ENCODE measurements at places on chromosomes 5 and 9.

- DNase-seq = no peak
These were observed 111.5 kb upstream of the IL7R start for GRCh38 chr5:35745193-35745592.

DNA sequence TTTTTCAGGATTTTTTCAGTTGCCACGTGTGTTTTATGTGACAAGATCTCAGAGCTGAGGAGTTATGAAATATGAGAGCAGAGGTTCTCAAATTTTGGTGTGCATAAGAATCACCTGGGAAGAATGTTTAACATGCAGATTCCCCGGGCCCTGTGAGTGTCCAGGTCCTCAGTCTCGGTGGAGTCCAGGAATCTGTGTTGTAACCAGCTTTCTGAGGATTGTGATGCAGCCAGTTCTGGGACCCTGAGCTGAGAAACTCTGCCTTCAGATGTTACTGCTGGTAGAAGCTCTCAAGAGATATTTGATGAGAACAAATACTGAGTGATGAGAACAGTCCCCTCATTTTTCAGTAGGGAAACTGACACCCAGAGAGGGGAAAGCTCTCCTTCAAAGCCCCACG lies 102.8 kb upstream of the SAP30L start:
- no peak for DNase-seq

GRCh38 chr5:59790376-59790775 lies 103.2 kb downstream of the PDE4D start:
- DNase-seq = no peak

GRCh38 chr5:134536876-134537275 lies 11.4 kb downstream of the JADE2 start:
- no peak for DNase-seq

DNA sequence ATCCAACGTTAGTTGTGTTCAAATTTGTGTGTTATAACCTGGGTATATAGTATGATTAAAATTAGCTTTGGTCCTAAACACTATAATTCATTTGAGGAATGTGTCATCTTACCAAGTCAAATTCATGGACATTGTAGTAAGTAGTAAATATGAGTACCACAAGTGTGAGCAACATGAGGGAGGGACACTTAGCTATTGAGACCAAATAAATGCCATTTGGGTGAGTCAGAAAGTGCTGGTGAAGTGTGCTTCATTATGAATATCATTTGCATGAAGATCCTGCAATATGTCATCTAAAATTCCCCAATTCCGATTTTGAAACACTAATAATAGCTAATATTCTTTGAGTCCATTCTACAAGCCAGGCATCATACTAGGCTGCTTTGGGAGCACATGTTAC lies 336.7 kb upstream of the KIF2A start:
- no peak for DNase-seq

- DNase-seq = no peak
These were observed 87.1 kb downstream of the EHMT1 start for GRCh38 chr9:137705906-137706305.

DNA sequence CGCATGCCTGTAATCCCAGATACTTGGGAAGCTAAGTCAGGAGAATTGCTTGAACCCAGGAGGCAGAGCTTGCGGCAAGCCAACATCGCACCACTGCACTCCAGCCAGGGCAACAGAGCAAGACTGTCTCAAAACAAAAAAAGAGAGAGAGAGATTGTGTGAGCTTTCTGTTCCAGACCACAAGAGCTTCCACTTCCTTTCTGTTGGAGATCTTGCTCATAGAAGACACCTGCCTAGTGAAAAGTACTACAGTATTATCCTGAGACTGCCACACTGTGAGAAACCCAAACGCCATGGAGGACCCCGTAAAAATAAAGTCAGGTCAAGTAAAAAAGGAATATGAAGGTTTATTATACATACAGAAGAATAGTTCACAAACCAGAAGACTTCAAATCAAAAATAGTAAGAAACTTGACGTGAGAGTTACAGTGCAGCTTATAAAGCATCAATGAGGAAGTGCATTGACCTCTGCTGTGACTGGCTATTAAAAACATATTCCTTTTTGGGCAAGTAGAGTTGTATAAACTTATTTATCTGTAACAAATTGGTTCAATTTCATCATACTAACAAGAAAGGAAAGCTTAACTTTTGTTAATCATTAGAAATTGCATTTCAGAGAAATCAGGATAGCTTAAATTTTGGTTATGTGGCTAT lies 4.3 kb upstream of the EMB start:
- no peak for DNase-seq

DNA sequence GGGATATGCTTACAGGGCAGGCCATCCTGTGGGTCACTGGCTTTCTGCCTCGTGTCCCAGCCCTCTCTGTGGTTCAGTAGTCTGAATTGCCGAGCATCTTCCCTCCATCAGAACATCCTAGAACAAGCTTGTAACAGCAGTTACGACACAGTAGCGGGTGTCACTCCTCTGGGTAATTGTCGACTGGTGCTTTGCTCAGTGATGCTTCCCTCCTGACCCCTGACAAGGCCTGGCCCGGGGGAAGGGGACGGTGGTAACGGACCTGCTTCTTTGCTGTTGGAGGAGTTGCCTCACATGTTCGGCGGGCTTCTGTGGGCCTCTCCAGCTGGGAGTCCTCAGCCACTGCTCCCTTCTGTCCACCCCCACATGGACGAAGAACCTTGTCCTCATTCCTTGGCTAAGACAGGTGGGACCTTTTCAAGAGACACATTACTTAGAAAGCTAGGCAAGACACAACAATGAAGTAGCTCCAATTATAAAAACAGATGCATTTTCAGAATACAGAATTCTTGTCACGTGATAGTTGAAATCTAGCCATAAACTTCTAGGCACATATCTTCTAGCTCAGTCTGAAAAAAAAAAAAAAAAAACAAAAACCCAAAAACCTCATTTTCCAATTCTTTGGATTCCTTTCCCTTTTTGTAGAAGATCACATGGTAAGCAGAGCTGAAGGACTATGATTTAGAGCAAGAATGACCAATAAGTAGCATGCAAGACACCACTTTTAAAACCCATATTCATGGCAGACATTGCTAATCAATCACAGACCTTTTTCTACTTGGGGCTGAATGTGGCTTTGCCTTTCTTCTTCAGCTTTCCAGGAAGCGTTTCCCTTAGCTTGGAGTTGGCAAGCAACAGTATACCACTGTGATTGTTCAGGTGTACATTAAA lies 25.0 kb downstream of the HMCN2 start:
- no peak for DNase-seq

DNA sequence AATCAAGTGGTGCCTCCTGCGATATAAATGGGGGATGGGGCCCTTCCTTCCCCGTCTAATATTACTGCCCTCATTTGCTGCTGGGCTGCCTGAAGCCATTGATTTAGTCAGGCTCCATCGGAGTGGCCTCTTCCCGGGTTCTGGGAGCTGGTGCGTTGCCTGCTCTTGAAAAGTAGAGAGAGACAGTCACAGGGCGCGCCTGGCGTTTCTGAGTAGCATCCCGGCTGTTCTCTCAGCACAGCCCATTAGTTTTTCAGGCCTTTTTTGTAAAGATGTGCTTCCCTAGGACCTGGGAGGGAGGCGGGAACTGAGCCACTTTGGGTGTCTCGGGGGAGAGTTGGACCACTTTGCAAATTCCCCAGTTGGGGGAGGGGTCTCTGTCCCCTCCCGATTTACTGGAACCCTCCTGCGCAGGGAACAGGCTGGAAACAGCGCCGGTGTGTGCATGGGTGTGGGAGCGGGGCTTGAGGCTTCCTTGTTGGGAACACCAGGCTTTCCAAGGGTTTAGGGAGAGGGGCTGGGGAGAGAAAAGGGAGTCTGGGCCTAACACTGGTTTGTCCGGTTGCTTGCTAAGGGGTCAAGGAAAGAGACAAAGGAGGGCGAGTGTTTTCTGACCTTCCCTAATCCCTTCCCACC lies 4.7 kb downstream of the PRDM6 start:
- no peak for DNase-seq

DNA sequence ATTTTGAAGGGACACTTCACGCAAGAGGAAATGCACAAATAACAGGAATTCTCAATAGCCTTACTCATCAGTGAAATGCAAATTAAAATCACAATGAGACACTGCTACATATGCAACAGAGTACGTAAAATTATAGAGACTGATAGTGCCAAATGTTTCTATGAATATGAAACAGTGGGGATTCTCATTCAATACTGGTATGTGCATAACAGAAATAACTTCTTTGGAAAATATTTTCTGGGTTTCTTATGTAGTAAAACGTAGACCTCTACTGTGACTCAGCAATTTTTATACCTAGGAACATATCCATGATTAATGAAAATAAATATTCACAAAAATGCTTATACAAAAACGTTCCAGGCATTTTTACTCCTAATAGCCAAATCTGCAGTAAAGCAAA lies 1625.2 kb downstream of the MAT2B start:
- no peak for DNase-seq

GRCh38 chr9:124248066-124248465 lies 9.7 kb upstream of the NEK6 start:
- no peak for DNase-seq

- DNase-seq = no peak
These were observed 83.3 kb downstream of the ZNF354C start for GRCh38 chr5:179143446-179143845.

- no peak for DNase-seq
These were observed 270.7 kb upstream of the MSX2 start for GRCh38 chr5:174453690-174454089.

- DNase-seq = no peak
These were observed 92.8 kb downstream of the CAMSAP1 start for GRCh38 chr9:135814421-135815095.

- no peak for DNase-seq
These were observed 18.1 kb downstream of the SLC36A1 start for GRCh38 chr5:151465476-151465875.

Data from AG09309 (cell line).